Fibroblast of skin of right biceps (primary cell): ENCODE measurements at places on chromosomes 3 and 15.
A peak's percentile ranks its signal among the peaks of the same experiment; 100 is the strongest.

DNA sequence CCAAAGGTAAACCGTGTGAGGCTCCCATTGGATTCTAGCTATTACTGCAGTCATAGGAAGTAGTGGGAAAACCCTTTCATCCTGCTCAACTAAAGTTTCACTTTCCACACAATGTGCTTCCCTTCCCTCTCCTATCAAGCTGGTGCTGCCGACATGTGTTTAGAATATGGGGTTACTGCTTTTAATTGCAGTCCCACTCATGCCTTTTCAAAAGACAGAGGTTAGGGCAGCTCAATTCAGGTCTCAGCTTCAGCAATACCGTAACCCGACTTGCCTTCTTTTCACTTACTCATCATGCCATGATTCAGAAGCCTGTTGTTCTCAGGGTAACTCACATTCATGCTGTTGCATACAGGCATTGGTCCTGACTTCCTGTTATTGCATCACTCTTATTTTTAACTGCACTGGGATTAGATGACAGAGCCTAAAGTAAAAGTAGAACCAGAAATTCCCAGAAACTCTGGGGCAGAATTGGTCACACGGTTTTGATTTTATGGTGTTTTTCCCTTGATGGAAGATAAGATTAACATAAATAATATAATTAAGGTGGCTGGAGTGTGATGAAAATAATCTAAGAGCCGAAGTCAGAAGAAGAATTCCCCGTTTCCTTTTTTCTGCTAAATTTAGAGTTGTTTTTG is 45.7 kb downstream of the C2CD4B start:
- peak; percentile 95 for DNase-seq

GRCh38 chr3:137131081-137131480 is 173.3 kb downstream of the IL20RB start:
- no peak for DNase-seq

DNA sequence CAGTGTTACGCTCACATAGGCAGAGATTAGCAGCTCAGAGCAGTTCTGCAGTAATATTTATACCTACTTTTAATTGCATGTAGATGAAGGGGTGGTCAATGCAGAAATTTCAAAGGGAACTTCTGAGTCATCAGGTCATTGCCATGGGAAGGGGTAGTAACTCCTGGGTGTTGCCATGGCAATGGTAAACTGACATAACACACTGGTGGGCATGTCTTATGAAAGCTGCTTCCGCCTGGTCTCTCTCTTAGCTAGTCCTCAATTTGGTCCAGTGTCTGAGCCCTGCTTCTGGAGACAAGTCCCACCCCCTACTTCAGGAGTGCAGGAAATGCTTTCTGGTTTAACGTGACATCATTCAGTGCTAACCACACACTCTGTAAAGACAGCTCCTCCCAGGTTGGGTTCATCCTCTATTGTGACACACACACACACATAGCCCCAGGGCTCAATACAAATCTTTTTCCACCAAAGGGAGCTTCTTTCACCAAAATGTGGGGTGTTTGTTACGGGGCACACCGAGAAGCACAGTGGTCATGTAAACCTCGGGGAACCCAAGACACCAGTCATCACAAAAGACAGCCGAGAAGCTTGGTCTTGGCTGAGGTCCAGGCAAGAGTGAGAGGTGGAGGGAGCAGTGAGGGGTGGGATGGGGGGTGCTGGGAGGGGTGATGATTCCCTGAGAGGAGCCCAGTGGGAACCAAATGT is 74.5 kb downstream of the TLE3 start:
- peak; percentile 95 for DNase-seq

- DNase-seq, result no peak
Measured at GRCh38 chr3:107265526-107265925, 111.7 kb upstream of the CCDC54 start.

- DNase-seq, result no peak
Measured at GRCh38 chr3:66239513-66240123, 18.8 kb downstream of the SLC25A26 start.
